Stimulated activated CD4-positive, alpha-beta T cell treated with anti-CD3 and anti-CD28 coated beads, Interleukin-12 subunit alpha, Interleukin-12 subunit beta, amount 100 ng/mL, for 24 hours (primary cell): ENCODE measurements at places on chromosomes 2 and 18.

DNA sequence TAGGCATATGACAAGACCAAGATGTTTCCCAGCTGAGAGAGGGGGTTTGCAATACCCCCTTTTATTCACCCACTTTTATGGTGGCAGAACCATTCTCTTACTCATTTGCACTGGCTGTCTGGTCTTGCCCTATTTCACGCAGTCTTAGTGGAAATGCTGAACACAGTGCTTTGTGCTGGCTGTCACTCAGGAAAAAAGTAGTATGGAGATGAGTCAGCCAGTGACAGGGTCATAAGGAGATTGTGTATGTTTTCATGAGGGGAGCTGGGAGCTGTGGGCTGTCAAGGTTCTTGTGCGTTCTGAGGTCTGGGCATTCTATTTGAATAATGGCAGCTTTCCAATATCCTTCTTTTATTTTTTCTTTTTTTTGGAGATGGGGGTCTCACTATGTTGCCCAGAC, 10.9 kb upstream of the CNRIP1 start:
- no peak for DNase-seq

DNA sequence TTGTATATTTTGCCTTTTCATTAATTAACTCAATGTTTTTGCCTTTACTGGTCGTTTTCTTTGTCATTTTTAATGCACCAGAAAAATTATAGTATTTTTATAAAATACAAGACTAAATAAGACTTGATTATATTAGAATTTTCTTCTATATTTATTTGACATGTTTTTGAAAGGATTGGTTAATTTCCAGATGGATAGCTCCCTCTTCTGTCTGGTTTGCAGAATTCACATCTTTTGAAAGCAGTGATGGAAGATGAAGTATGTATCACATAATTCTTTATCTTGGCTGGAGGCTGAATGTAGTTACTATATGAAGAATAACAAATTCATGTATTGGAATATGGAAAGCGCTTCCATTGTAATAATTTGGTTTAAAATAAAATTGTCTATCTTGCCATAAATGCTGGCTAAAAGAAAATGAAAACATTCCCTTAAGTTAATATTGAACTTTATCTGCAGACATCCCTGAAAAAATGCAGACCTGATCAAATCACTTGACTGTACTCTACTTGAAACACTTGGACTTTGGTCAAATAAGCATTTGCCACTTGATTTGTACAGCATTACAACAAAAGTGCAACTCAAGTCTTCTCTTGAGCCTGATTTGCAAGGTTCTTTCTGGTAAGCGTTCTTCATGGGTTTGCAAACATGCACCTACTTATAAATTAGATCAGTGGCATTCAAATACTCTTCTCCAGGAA, 86.3 kb upstream of the EFEMP1 start:
- DNase-seq, result no peak

GRCh38 chr2:113709022-113709421, 47.4 kb downstream of the SLC35F5 start:
- no peak for DNase-seq

DNA sequence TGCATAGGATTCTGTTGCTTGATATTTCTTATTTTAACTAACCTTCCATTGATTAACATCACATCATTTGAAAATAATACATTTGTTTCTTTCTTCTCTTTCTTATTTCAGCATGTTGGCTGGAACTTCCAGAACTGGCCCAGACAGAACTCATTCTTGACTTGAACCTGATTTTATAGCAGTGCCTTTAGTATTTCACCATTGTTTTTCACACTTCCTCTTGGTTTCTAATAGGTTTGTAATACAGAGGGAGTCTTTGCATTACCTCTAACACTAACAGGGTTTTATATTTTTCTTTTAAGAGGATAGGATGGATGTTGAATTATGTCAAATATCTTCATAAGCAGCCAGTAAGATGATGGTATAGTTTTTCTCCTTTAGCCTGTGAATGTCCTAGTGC, 39.2 kb downstream of the SEMA4F start:
- no peak for DNase-seq

DNA sequence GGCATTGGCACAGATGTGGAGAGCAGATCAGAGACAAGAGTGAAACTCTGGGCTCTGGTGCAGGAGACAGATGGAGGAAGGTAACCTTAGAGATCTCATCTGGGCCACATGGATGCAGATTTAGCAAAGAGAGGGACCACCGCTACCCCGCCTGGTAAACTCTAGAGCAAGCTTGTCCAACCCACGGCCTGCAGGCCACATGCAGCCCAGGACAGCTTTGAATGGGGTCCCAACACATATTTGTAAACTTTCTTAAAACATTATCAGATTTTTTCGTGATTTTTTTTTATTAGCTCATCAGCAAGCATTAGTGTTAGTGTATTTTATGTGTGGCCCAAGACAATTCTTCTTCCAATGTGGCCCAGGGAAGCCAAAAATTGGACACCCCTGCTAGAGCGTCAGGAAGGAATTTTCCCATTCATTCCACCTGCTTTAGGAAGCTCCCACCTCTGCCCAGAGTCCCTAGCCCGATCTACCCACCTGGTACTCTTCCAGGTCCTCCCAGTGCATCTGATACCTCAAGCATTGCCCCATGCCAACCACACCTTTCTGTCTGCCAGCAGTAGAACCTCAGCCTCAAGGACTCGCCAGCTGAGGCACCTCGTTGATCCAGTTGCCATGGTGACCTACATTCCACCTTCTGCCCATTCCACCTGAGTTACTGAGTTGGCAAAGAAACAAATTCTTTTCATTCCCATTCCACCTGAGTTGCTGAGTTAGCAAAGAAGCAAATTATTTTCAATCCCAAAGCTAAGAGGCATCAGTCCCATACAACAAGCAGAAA, at the start of gene CIB4:
Gene CIB4 (minus strand): TSS at position 586 of the 784 bp plus-strand sequence. CDS start 52 bp downstream, at position 534.
- no peak for DNase-seq

DNA sequence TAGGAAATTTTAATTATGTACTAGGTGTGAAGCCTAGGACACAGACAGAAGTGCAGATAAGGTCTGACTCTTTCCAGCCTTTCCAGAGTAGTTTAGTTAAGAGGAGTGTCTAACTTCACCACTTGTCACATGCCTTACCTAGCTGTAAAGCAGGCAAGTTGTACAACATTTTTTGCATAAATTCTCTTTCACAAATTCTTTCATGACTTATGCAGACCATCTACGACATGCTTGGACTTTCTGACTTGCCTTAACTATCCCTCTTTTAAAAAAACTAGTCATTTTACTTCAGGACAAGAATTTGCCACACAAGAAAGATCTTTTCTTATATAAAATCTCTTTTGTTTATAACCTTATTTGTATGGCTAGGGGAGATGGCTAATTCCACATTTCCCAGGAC, 1273.6 kb upstream of the SLC39A10 start:
- no peak for DNase-seq

DNA sequence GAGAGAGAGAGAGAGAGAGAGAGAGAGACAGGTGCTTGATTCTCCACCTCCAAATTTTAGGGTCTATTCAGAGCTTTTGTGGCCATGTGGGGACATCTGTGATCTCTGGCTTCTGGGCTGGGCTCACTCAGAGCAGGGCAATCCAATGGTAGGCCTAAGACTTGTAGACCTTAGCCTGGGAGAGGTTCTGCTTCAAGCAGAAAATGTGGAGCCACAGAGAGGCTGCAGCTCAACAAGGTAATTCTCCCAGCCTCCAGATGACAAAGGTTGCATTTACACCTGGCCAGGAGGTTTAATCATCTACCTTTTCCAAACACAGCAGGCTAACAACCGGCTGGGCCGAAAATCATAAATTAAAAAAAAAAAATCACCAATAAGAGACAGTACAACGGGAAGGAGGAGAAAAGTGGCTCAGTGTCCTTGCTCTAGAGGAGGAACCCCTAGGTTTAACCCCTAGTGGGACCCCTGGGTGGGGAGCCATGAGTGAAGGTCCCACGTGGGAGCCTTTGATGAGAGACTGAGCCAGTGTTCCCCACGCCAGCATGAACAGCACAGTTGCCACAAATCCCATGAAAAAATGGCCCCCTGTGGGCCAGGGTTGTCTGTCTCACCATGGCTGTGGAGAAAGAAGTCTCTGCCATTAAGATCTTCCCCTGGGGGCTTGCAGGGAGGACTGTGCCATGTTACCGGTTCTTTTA, 124.0 kb upstream of the GATA6 start:
- DNase-seq, result no peak

DNA sequence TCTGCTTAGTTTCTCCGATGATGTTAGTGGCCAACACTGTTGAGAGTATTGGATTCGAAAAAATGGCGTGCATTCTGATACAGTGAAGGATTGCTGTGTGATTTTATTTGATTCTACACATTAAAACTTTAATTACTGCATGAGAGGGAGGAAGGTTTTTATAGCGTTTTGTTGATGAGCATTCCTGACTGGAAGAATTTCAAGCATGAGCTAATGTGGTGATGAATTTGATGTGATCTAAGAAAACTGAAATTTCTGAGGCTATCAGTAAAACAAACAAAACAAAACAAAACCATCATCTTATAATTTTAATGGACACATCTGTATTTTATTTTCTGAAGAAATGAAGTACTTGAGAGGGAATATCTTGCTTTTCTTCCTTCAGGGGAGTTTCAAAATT, 59.6 kb downstream of the ITGB6 start:
- no peak for DNase-seq

- DNase-seq, result no peak
These were observed 378.3 kb downstream of the MTX2 start for GRCh38 chr2:176647325-176648165.

DNA sequence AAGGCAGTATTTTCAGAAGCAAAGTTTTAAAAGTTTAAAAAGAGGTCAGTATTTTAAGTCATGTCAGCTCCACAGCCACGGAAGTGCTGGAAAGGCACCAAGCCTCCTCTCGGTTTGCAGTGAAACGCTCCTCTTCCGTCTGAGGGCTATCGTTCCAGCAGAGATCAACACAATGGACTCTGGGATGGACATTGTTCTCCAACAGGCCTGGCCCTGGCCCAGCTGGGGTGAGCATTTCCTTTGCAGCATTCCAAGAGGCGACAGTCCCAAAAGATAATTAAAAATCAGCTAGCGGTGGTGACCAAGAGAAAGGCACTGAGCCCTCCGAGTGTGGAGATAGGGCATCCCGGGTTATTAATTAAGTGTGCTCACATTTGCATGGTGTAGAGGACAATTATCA, 95.9 kb upstream of the LCLAT1 start:
- DNase-seq, result no peak

- DNase-seq, result no peak
These were observed 205.7 kb downstream of the BCL11A start for GRCh38 chr2:60347781-60348180.

DNA sequence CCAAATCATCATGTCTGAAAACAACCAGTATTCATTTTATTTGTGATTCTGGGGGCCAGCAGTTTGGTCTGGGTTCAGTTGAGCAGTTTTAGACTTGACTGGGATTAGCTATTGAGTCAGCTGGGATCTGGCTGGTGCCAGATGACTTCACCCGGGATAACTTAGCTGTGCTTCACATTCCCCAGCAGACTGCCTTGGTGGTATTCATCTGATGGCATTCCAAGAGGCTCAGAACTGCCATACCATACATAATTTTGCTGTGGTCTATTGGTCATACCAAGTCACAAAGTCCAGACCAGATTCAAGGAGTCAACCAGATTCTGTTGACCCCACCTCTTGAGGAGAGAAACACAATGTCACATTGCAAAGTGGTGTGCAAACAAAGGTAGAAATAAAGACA, 7.8 kb upstream of the FSHR start:
- DNase-seq, result no peak

- no peak for DNase-seq
These were observed 70.8 kb downstream of the SPRED2 start for GRCh38 chr2:65361623-65362022.

GRCh38 chr18:59233017-59233410, 13.1 kb downstream of the GRP start:
- no peak for DNase-seq
